Activated T-cell treated with anti-CD3 and anti-CD28 coated beads for 24 hours (primary cell): ENCODE measurements at places on chromosomes 3 and 15.

- DNase-seq = no peak
Measured at GRCh38 chr15:101669744-101670143, 17.6 kb upstream of the TM2D3 start.

- DNase-seq = peak; percentile 21
Measured at GRCh38 chr15:94119923-94120775, 111.2 kb upstream of the MCTP2 start.

DNA sequence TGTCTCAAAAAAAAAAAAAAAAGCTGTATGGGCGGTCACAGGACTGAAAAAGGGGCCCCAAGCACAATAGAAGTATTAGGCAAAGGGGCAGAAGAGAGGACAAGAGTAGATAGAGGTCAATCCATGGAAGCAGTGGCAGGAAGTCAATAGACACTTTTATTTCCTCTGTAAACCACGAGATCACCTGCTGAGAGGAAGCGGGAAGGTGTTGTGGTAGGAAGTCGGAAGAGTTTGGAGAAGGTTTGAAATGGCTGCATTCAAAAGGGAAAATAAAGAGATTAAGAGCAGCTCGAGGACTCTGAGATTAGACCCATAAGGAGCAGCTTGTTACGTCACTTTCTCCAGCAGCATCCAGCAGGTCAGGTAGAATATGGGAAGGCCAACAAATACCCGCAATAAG lies 14.2 kb upstream of the ZNF148 start:
- DNase-seq = no peak

- no peak for DNase-seq
Measured at GRCh38 chr15:75112278-75112847, 89.0 kb downstream of the PPCDC start.

DNA sequence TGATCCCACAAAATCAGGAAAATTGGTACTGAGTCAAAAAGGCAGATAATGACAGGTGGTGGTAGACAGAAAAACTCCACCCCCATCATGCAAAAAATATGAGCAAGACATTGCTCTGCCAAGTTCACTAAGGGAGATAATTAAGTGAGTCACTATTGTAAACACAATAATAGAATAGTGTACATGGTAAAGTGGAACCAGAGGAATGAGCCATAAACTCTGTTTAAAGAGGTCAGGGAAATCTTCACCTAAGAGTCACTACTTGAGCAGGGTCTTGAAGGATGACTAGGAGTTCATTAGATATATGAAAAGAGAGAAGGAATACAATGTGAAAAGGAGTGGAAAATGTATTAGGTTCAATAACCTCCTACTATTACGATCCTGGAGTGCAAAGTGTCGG lies 213.4 kb upstream of the PEX5L start:
- DNase-seq = no peak

GRCh38 chr3:46058981-46059380 lies 31.7 kb upstream of the XCR1 start:
- DNase-seq = no peak

DNA sequence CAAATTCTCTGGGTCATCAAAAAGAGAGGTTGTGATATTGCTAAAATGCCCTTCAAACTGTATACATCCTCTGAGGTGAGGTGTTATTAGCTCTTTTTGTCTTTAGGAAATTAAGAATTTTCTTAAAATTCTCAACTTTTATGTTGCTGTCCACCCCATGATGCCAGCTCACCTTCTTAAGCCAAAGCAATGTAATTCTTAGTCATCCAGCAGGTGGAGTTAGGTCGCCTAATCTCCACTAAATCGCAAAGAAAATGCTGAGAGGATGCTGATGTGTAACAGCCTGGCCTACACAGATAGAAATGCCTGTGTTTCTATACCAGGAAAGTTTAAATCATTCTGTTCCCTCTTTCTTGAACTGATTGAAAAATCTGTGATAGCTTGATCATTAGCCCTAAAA lies 770.2 kb upstream of the ALCAM start:
- DNase-seq = no peak

GRCh38 chr15:85871545-85871944 lies 76.8 kb upstream of the KLHL25 start:
- DNase-seq = no peak

GRCh38 chr3:71680603-71681002 lies 44.6 kb downstream of the EIF4E3 start:
- DNase-seq = no peak

GRCh38 chr3:132730891-132731580 lies 8.8 kb upstream of the NPHP3 start:
- DNase-seq = no peak

DNA sequence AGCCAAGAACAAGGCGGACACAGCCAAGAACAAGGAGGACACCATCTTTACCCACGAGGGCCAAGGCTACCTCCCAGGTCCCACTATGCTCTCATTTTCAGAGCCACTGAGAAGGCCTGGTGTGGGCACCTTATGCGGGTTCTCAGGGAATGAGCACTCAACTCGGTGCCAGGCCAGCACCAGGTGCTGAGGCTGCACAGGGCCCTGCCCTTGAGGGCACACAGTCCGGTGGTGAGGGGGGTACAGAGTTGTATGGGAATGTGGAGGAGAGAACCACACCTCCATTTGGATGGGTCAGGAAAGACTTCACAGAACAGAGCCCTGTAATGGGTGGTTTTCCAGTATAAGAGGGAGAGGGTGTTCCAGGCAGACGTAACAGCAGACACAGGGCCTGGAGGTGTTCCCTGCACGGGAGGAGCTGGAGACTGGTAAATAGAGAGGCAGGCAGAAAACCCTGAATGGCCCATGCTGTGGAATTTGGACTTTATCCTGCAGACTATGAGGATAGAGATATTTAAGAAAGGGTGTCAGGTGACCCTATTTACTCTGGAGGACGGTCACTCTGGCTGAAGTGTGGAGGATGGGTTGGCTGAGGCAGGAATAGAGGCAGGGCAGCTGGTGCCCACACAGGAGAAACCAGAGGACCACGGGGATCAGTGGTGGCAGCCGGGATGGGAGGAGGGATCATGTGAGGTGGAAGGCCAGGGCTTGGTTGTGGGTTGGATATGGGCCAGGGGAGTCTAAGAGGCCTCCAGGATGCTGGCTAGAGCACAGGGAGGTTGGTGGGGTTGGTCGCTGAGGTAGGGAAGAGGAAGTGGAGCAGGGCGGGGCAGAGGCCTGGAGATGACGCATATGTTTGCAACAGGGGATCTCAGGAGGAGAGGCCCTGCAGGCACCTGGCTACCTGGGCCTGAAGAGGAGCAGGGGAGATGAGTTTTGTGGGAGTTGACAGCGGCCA lies 34.6 kb downstream of the CRABP1 start:
- no peak for DNase-seq

DNA sequence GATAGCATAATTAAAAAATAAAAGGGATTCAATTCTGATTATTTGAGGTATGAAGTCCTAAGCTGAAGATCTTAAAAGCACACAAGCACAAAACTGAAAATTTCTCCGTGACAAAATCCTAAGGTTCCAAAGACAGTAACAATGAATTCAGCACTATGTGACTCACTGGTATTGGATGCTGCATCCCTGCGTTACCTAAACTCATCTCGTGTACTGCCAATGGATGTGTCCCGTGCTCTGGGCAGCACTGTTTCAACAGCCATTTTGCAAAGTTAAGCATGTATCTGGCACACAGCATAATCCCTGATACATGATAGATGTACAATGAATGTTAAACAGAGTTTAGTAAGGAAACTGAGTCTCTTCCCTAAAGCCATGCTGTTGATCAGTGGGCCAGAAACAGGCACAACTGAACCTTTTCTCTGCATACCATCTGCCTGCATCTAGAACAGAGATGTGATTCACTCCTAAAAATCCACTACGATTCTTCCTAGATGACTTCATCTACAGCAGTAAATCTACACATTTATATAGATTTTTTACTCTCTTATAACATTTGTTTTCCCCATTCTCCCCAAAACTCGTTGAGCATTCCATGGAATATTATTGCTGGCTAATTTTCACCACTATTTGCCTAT lies 14.3 kb downstream of the SUCLG2 start:
- no peak for DNase-seq

GRCh38 chr15:41999290-42000285 lies 21.3 kb downstream of the PLA2G4E start:
- DNase-seq = no peak

- no peak for DNase-seq
Measured at GRCh38 chr3:146093896-146094295, 67.1 kb downstream of the PLOD2 start.

GRCh38 chr3:180694321-180694720 lies 15.0 kb upstream of the CCDC39 start:
- no peak for DNase-seq

DNA sequence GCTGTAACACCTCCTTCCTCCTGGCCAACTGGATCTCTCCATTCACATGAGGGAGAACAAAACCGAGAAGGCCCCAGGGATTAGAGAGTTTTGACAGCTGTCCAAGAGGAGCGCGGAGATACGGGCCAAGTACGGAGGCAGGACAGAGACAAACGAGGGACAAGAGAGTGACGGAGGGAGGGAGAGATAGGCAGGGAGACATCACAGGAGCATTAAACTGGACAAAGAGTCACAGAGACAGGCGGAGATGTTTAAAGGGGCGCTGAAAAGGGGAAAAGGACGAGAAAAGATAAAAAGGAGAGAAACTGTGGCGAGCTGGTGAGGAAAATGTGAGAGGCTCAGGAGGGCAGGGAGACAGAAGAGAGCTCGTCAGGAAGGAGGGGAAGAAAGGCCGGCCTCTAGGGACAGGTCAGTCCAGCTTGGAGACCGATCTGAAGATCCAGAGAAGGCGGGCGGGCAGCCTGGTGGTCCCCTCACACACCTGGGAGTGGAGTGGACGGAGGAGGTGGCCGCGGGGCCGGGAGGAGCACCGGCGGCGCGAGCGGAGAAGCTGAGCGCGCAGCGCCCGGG lies 40.5 kb upstream of the ROPN1 start:
- no peak for DNase-seq

- no peak for DNase-seq
Measured at GRCh38 chr3:24393316-24393715, 101.3 kb downstream of the THRB start.

DNA sequence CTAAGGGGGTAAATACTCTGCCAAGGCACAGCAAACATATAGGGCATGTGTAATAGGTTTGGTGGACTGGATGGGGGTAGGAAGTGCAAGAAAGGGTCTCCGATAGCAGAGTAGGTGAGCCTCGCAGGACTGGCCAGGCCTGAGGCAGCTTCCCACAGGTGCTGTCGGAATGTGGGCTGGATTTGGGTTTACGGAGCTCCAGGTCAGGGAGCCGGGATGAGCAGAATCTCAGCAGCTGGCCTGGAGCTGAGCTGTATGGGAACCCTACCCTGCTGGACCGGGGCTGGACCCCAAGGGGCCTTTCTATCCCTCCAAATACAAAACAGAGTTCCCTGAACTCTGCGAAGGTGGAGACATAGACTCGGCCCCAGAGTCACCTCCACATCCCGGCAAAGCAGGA lies 15.0 kb downstream of the KLF15 start:
- no peak for DNase-seq
